ENCODE measurements at places on chromosomes 11 and 22. TPM values are rescaled to one million over a fixed set of nuclear protein-coding genes. Genes with fewer than 3 reads are reported as not detected.

DNA sequence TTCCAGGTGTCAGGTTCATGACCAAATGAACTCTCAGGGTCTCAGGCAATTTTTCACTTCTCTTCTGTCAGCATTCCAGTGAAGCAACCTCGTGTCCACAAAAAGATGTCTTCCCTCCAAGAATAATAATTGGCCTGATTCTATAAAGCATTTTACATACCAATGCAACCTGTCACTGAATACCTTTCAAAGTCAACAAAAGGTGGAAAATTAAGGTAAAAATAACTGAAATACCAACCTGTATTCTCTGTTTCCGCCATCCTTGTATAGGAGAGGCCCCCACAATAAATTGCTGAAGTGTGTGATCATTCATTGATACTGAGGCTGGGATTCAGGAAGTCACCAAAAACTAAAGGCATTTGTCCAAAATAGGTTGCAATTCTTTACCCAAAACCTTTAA is 77.4 kb upstream of the TMEM45B start:
- DNase-seq, result no peak
- no peaks in the 10 kb centered on the region for H3K36me3 ChIP-seq
- H3K4me3 ChIP-seq, result no peak overlapping the region
- H3K27ac ChIP-seq, result no peak overlapping the region
- H3K4me1 ChIP-seq, result no peaks in the 10 kb centered on the region

DNA sequence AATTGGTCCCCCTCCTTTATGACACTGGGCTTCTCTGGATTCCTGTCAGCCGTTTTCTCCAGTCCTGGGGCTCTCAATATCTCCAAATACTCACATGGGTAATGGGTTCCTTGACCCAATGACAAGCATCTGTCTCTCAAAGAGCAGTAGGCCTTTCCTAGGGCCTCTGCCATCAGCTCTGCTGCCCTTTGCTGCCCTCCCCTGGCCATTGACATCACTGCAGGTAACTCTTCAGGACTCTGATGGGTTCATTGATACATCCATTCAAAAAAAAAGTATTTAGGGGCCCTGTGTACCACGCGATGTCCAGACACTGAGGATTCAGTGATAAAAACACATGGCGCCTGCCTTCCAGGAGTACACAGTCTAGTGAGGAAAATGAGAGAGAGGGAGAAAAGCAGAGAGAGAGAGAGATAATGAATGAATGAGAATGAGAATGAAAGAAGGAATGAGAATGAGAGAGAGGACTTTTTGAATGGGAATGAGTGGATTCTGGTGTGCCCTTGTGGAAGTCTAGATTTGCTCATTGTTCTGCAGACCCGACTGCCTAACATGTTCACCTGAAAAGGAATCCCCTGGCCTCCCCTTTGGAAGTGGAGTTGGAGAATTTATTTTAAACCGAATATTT is 42.6 kb upstream of the OLFML1 start:
- H3K27ac ChIP-seq, result no peak overlapping the region
- H3K4me1 ChIP-seq, result peaks cover 13% of the 10 kb centered on the region
- H3K4me3 ChIP-seq, result no peak overlapping the region
- no peaks in the 10 kb centered on the region for H3K36me3 ChIP-seq
- H3K27me3 ChIP-seq, result peaks cover 2% of the 10 kb centered on the region

DNA sequence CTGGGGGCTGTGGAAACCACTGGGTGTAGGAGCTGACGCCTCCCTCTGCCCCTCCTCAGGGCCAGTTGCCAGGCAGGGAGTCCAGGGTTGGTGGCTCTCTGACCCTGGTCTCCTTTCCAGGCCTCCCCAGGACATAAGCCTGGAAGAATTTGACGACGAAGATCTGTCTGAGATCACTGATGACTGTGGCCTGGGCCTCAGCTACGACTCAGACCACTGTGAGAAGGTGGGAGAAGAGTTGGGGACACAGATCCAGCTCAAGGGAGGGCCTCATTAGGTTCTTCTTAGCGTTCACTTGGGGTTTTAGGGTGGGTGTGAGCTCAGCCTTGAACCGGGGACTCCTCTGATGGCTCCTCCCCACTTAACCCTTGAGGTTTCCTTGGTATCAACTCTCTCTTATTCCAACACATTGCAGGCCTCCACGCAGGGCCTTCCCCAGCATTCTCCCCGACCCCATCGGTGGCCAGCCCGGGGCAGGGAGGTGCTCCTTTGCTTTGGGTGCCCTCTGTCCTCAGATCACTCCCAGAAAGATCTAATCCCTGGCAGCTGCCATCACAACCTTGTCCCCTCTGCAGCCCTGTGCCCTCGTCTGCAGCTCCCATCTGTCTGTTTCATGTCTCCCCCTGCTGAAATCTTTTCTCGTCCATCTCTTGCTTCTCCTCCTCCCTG is 1.2 kb downstream of the MAPK8IP2 start:
- H3K27ac ChIP-seq, result no peak overlapping the region
- peak overlapping the region; percentile 31 for H3K4me3 ChIP-seq
- no peak for DNase-seq
- H3K4me1 ChIP-seq, result no peaks in the 10 kb centered on the region
- peaks cover 4% of the 10 kb centered on the region for H3K36me3 ChIP-seq

DNA sequence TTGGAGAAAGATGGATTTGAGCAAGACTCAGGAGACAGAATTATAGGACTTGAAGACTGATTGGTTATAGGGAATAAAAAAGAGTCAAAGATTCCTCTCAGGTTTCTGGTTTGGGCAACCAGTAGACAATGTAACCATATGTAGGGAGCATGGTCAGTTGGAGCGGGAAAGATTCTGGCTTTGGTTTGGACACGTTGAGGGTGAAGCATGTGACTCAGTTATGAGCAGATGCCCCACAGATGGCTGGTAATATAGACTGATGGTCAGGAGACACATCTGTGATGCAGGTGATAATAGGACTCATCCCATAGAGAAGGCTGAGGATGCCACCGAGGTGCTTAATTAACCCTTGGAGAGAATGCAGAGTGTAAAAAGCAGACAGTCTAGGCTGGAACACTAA is 132.1 kb downstream of the CD44 start:
- no peak overlapping the region for H3K4me3 ChIP-seq
- H3K4me1 ChIP-seq, result peaks cover 34% of the 10 kb centered on the region
- H3K36me3 ChIP-seq, result peaks cover 6% of the 10 kb centered on the region
- DNase-seq, result no peak
- peaks cover 5% of the 10 kb centered on the region for H3K27me3 ChIP-seq
- no peak overlapping the region for H3K27ac ChIP-seq

DNA sequence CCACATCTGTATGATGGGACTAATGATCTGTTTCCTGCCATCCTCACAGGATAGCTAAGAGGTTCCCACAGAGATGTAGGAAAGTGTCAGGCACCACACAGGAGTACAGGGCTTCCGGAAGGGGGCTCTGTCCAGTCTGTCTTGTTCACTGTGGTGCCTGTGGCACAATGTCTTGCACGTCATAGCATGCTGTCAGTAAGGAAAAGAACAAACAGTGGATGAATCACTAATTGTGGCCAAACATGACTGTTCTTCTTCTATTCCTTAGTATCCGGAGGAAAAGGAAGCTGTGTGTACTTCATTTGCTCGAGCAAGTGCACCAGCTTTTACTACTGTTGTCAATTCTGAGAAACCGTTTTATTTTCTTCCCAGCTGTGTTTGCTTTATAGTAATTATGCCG is 73.4 kb upstream of the YWHAH start:
- H3K4me3 ChIP-seq, result peak overlapping the region; percentile 6
- H3K36me3 ChIP-seq, result peaks cover 26% of the 10 kb centered on the region
- H3K27ac ChIP-seq, result peak overlapping the region; percentile 82
- no peaks in the 10 kb centered on the region for H3K27me3 ChIP-seq
- DNase-seq, result peak; percentile 84

GRCh38 chr11:75547617-75548058 is 14.4 kb upstream of the SERPINH1 start:
- no peaks in the 10 kb centered on the region for H3K36me3 ChIP-seq
- DNase-seq, result peak; percentile 43
- no peak overlapping the region for H3K27ac ChIP-seq
- H3K4me3 ChIP-seq, result no peak overlapping the region

- no peak for DNase-seq
- H3K4me3 ChIP-seq, result no peak overlapping the region
- no peak overlapping the region for H3K27ac ChIP-seq
- no peaks in the 10 kb centered on the region for H3K36me3 ChIP-seq
- H3K27me3 ChIP-seq, result peaks cover 33% of the 10 kb centered on the region
- H3K4me1 ChIP-seq, result peaks cover 11% of the 10 kb centered on the region
Observed at GRCh38 chr22:19630614-19631013, 83.7 kb upstream of the SEPTIN5 start.

DNA sequence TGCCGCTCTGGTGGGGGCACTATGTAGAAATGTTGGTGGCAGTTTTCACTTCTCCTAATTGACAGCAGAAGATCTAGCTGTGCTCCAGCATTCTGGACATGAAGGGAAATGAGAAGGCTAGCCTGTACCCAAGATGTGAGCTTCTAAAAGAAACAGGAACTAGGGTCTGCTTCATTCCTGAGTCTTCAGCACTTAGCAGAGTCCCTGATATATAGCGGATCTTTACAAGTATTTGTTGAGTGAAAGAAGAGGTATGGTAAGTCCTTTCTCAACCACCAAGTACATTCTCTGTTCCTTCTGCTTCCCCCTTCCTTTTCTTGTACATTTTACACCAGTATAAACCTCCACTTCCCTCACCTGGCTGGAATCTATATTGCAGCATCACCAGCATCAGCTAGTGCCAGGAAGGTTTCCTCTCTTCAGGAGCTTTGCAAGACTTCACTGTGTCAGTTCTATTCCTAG is 408.3 kb upstream of the CADM1 start:
- peaks cover 6% of the 10 kb centered on the region for H3K36me3 ChIP-seq
- no peaks in the 10 kb centered on the region for H3K27me3 ChIP-seq
- no peaks in the 10 kb centered on the region for H3K4me1 ChIP-seq
- H3K4me3 ChIP-seq, result no peak overlapping the region
- no peak overlapping the region for H3K27ac ChIP-seq
- no peak for DNase-seq

DNA sequence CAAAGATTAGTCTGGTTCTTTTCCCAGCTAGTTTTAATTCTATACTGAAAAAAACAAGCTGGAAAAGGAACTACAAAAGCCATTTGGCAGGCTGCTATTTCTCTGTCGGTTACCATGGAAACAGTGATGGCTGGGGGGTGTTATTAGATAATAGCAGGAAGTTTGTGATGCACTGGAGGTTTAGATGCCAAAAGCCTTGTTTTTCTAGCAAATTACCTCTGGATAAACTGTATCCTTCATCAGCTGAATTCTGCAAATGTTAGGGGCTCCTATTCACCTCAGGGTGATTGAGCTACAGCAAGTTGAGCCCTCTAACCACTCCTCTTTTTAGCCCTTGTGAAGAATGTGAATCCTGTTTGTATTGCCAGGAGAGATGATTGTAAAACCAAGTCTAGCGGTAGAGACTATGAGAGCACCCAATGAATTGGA is 25.2 kb downstream of the ALKBH3 start:
- H3K4me3 ChIP-seq, result no peak overlapping the region
- DNase-seq, result peak; percentile 11
- no peaks in the 10 kb centered on the region for H3K36me3 ChIP-seq
- peaks cover 17% of the 10 kb centered on the region for H3K4me1 ChIP-seq
- H3K27me3 ChIP-seq, result no peaks in the 10 kb centered on the region
- H3K27ac ChIP-seq, result no peak overlapping the region

Gene YPEL1
- 0.18 TPM for total RNA-seq

Gene RAPSN
- not detected for total RNA-seq

Gene BEST1
- total RNA-seq, result 1.8 TPM

Gene DEPDC5
- 12.2 TPM for total RNA-seq

Gene CCDC85B
- 91.1 TPM for total RNA-seq

Gene SERPING1
- not detected for total RNA-seq

All from HFFc6 (cell line).